NCI-H524 treated with DMSO at 0.1 percent for 48 hours (cell line): ENCODE measurements at places on chromosomes 4 and X.

DNA sequence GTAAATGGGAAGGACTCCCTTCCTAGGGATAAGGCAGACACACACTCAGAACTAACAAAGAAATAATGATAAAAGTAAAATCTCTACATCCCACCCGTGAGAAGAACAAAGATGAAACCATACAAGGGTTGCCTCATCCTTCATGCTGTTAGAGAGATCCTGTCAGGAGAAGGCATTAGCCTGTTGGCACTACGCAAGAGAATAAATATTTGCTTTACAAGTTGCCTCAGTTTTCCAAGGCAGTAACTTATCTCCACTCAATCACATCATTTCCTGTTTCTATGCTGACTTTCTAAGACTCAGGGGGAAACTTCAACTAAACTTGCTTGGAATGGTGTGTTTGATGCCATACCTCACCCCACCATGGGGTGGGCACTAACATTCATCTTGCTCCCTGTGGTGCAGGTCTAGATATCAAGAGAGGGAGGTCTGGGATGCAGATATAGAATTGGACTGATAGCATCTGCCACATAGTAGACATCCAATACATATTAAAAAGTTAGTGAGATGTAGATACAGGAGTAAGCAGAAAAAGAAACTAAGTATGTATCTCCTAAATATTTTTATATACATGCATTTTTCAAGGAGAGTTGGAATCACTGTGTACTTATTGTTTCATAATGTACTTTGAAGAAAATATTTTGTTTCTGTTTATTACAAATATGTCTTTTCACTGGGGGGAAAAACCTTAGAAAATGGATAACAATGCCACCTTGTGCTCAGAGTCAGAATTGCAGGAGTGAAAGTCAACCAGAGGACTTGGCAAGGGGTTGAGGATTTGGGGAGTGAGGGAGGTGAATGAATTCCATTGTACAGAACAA is 57.2 kb upstream of the BEX4 start:
- peak; percentile 6 for DNase-seq

DNA sequence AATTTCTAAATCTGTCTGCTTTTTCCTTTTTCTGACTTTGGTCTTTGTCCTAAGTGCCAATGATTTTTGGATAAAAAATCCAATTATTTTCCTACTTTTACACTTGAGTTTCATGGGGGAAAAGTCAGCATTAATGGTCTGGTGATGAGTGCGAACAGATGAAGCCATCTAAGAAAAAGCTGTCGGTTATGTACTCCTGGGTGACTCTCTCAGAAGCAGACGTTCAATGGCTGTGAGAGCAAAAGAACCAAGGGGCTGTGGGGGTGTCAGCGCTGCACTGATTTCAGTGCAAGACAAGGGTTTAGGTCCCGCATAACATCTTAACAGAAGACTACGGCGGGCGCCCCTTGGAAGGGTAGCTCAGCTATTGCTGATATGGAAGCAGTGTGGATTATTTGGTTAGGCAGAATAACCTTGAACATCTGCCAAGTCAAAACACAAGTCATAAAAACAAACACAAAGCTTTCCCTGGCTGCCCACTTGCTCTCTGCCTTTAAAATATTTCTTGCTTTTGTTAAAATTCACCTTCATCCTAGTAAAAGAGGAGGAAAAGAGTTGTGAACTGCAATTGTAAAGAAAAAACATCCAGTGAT is 240.5 kb downstream of the MAML3 start:
- no peak for DNase-seq

- no peak for DNase-seq
These were observed 966 bp downstream of the PDGFC start for GRCh38 chr4:156970501-156971164.

DNA sequence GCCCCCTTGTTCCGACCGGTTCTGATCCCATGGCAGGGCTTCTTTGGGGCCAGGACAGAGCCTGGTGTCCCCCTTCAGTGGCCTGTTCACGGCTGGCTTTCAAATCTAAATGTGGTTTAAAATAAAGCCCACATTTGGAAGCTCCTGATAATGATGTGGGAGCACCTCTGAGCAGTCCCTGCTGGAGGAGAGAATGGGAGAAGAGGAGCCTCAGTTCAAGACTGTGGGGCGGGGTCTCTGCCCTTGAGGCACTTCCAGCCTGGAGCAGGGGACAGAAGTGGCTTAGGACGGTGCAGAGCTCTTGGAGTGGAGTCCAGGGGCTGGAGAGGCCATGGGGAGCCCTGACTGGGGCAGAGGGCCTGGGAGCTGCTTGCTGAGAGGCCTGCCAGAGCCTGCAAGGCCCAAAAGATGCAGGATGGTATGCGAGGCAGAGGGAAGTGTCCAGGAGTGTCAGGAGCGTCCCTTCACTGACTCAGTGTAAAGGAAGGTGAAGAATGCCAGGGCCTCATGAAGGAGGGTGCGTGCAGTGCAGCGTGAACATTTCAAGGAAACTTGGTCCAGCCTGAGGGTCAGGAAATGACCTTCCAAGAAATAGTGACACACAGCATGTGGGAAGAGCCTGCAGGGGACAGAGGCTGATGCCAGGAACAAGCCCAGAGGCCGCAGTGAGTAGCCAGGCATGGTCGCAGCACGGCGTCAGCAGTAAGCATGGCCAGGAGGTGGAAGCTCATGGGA is 21.1 kb upstream of the TADA2B start:
- DNase-seq, result no peak

GRCh38 chr4:189843413-189844009 is 97.2 kb upstream of the FRG1 start:
- no peak for DNase-seq

- no peak for DNase-seq
These were observed 4.4 kb downstream of the SEPTIN11 start for GRCh38 chr4:76953956-76954355.

DNA sequence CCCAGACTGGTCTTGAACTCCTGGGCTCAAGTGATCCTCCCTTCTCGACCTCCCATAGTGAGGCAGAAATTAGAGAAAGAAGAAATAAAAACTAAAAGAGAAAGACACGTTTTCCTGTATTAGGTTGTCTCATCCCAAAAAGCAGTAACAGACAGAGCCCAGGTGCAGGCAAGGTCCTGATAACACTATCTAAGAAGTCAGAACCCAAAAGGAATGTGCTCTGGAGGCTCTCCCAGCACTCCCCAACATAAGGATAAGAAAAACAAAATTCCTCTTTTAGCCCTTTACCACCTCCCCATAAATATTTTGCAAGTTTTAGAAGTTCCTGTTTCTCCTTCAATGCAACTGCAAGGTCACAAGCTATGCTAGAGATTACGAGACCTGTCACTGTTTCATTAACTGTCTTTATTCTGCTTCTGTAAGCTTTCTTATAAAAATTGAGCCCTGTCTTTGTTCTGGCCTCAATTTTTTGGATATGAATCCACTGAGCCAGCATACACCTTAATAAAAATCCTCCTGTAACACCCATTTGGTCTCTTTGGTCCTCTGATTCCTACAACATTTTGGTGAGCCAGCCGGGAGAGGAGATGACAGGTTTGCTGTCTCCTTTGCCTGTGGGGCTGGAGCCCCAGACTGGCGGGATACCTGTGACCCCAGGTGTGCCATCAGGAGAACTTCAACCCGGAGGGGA is 25.9 kb downstream of the LIAS start:
- no peak for DNase-seq

DNA sequence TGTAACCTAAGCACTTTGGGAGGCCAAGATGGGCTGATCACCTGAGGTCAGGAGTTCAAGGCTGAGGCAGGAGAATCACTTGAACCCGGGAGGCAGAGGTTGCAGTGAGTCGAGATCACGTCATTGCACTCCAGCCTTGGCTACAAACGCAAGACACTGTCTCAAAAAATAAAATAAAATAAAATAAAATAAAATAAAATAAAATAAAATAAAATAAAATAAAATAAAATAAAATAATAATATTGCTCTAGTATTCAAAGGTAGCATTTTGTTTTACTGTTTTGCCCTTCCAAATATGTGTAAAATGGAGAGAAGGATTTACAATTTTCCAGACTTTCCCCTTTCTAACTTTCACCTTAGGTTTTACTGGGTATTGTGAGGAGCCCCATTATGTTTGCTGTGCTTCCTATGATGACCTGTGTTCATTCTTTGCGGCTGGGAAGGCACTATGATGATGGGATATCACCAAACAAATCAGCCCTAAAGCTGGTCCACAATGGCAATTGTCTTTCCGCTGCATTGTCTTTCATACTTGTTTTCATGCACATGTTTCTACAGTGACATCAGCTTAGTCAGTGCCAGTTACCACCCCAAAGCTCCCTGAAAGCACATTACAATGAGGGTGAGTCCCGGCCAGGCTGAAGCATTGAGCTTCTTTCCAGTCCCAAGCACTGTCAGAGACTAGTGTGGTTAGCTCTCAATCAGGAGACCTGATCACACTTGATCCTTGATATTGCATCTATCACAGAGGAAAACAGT is 50.8 kb downstream of the DTHD1 start:
- no peak for DNase-seq

DNA sequence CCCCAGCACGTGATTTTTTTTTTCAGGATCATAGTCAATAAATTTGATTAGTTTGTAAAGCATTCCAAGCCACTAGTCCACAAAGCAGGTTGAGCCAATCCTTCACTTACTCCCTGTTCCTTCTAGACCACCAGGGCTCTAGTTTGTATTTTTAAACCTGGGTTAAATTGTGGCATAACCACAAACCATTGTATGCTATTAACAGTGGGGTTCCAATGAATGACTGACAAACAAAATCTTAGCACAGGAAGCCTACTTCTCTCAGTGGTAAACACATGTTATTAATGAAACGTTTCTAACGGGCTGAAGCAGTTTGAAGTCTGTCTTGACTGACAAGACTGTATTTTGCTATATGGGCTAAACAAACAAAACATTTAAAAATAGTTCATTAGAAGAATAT is 48.6 kb upstream of the GYPA start:
- DNase-seq, result no peak

GRCh38 chr4:108830509-108831244 is 67.8 kb upstream of the ETNPPL start:
- DNase-seq, result peak; percentile 87

GRCh38 chrX:17441965-17442364 is 67.0 kb downstream of the NHS start:
- DNase-seq, result no peak

- DNase-seq, result no peak
These were observed 41.8 kb upstream of the HS3ST1 start for GRCh38 chr4:11470438-11471045.

DNA sequence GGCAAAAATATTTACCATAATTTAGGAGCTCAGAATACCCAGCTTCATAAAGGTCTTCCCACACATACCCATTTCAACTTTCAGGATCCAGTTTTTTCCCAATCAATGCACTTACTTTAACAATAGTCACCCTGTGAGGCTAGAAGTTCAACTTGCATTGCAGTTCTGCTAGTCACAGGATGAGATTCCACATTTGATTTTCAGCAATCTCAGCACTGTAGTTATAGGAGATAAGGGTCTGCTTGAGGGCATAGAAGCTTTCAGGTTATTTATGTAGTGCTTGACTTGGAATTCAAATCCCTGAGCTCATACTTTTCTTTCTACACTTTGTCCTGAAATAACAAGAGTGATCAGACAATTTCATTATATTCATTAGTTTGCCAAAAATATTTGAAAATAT is 78.3 kb upstream of the IL2 start:
- no peak for DNase-seq

DNA sequence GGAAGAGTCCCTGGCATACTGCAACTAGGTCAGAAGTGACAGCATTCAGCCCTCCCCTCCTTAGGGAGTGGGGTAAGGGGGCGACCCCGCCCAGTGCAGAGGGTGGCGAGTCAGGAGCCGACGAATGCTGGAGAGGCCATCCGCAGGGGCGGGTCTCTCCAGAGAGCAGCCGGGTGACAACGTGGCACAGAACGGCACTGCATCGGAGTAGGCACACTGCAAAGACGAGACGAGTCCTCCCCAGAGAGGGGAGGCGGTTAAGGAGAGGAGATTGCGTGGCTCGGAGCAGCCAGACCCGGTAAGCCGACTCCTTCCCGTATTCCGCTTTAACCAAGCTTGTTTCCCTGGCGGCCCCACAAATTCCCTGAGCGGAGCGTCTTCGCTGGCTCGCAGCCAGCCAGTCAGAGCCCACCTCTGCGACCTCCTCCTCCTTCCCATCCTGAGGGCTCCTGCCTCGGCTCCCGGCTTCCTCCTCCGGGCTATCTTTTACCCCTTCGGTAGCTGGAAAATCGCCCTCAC is 54.9 kb downstream of the LINC00632 start:
- DNase-seq, result peak; percentile 21

GRCh38 chrX:24646745-24647182 is 383 bp downstream of the PCYT1B start:
- DNase-seq, result peak; percentile 44

DNA sequence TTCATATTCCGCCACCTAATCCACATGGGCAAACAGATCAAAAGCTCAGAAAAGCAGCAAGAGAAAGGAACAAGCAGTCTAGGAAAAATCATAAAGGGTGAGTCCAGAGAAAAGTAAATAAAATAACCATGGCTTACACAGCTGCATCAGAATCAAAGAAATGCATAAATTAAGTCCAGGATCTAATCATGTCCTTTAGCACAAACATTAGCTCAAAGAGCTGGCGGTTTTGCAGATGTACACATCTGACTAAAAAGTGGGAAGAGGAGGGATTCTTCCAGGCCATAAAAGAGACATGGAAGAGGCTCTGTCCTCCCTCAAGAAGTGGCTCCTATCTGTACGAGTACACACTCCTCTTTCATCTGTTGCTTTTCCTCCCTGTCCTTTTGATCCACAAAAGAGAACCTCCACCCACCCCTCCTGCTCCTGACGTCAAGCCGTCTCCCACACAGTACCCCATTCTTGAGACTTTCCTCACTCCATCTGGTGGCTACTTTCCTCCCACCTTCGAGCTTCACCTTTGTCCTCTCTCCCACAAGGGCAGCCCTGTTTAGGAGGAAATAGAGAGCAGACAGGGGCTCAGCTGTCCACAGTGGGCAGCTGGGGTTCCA is 92.5 kb downstream of the RASL11B start:
- DNase-seq, result no peak

GRCh38 chr4:182604953-182605352 is 312.2 kb downstream of the DCTD start:
- DNase-seq, result no peak

GRCh38 chr4:121176082-121176934 is 12.2 kb upstream of the TNIP3 start:
- no peak for DNase-seq

- DNase-seq, result no peak
These were observed 59.5 kb downstream of the CD38 start for GRCh38 chr4:15837591-15837990.
